ENCODE measurements at places on chromosomes 1 and 21.

GRCh38 chr1:110976089-110976488 is 12.4 kb upstream of the LRIF1 start:
- DNase-seq = no peak

- no peak for DNase-seq
Measured at GRCh38 chr21:38286739-38287471, 30.1 kb downstream of the KCNJ15 start.

DNA sequence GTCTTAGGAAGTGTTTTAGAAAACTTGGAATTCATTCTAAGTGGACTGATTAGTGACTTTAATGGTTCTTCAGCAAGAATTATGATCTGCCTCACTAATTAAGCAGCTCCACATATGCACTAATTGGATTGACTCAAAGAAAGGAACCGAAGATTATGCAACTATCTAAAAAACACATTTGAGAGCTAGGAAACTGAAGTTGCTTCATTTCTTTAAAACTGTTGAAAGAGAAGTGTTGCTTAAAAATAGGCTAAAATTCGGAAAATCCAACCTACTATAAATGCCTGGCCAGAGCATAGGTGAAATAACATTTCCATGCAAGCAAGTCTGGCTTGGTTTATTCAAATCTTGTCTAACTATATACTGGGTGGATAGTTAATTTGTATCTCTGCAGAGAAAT is 502.9 kb upstream of the ZRANB2 start:
- DNase-seq = no peak

GRCh38 chr1:221701570-221702186 is 40.2 kb downstream of the DUSP10 start:
- DNase-seq = no peak

GRCh38 chr1:111559736-111560279 is 56.4 kb upstream of the ADORA3 start:
- DNase-seq = peak; percentile 45

DNA sequence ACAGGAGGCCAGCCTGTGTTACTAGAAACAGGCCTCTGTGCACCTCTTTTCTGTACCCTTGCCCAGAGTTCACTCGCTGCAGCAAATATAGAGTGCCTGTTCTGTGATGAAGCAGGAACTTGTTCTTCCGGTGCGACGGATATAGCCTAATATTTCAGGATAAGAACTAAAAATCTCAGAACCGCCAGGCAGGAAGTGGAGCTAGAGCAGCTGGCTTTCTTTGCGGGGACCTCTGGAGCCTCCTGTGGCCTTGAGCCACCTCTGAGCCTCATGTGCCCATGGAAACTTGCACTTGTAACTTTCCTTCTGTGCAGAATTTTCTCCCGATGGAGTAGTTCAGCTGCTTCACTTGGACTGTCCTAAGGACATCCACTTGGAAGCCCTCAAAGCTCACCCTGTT is 44.5 kb upstream of the VAMP3 start:
- DNase-seq = no peak

GRCh38 chr1:34918386-34918976 is 11.0 kb downstream of the DLGAP3 start:
- DNase-seq = no peak

- DNase-seq = no peak
Measured at GRCh38 chr1:226688056-226688748, 50.9 kb downstream of the ITPKB start.

- DNase-seq = no peak
Measured at GRCh38 chr21:46229923-46230260, 1.3 kb upstream of the LSS start.

GRCh38 chr21:43865540-43866259 is 677 bp downstream of the AGPAT3 start:
- DNase-seq = no peak

GRCh38 chr1:220786337-220787068 is at the start of gene MTARC1:
MTARC1 (plus strand) TSS chr1:220786913; CDS start chr1:220786945, 32 bp downstream.
- no peak for DNase-seq
